ENCODE measurements at places on chromosomes 3 and 15.

GRCh38 chr3:152321200-152321954, 52.6 kb downstream of the MBNL1 start:
- no peak for DNase-seq

DNA sequence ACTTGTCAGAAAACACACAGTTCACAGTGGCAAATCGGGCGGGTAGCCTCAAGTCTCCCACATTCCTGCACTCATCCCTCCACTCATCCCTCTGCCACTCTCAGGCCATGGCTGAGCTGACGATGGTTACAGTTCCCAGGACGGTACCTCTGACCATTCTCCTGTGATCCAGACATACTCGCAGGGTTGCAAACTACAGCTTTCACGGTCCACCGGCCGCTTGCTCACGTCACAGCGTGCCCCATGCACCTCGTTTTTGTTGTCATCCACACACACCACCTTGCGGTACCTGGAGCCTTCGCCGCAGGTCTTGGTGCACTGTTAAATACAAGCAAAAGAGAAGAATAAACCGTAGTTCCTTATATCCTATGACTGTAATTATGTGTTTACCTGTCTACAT, 137.1 kb downstream of the ADAMTS9 start:
- DNase-seq = no peak

DNA sequence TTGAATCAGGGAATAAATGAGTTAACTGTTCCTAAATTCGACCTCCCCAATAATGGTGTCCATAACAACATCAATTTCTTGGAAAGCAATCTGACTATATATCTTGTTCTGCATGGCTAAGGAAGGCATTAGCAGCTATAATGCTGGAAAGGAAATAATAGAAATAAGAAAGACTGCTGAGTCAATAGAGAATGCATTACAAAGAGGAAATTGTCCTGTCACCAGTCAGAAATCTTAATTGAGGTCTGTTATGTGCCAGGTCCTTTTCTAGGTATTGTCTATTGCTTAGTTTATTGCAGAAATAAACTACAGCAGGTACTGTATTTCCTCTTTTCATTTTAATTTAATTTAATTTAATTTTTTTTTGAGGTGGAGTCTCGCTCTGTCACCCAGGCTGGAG, 5.9 kb upstream of the PPP1R2 start:
- no peak for DNase-seq

DNA sequence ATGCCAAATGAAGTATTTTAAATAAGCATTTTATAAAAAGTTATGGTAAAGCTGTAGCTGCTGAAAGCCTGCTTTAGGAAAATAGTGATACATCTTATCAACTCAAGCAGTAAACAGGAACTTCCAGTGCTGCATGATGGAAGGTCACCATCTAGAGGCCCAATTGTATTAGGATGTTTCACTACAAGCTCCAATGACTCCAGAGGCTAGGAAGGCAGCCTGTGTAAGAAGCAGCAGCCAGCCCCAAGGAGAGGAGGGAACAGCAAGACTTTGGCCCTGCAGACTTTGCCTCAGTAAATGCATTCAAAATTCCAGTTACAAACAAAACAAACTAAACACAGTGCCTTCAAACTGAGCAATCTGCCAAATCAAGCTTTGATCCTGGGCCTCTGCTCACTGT, 32.1 kb downstream of the ILDR1 start:
- DNase-seq = no peak

DNA sequence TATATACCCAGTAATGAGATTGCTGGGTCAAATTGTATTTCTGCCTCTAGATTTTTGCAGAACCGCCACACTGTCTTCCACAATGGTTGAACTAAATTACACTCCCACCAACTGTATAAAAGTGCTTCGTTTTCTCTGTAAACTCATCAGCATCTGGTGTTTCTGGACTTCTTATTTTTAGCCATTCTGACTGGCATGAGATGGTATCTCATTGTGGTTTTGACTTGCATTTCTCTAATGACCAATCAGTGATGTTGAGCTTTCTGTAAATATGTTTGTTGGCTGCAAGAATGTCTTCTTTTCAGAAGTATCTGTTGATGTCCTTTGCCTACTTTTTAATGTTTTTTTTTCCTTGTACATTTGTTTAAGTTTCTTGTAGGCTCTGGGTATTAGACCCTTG, 182.9 kb upstream of the TRIM42 start:
- DNase-seq = no peak

- DNase-seq = no peak
Measured at GRCh38 chr3:25588441-25589103, 76.1 kb downstream of the TOP2B start.
